Heart left ventricle (tissue), 16 donors: ENCODE measurements at places on chromosomes 2 and 18. TPM values are rescaled to one million over a fixed set of nuclear protein-coding genes. Genes with fewer than 3 reads are reported as not detected.

DNA sequence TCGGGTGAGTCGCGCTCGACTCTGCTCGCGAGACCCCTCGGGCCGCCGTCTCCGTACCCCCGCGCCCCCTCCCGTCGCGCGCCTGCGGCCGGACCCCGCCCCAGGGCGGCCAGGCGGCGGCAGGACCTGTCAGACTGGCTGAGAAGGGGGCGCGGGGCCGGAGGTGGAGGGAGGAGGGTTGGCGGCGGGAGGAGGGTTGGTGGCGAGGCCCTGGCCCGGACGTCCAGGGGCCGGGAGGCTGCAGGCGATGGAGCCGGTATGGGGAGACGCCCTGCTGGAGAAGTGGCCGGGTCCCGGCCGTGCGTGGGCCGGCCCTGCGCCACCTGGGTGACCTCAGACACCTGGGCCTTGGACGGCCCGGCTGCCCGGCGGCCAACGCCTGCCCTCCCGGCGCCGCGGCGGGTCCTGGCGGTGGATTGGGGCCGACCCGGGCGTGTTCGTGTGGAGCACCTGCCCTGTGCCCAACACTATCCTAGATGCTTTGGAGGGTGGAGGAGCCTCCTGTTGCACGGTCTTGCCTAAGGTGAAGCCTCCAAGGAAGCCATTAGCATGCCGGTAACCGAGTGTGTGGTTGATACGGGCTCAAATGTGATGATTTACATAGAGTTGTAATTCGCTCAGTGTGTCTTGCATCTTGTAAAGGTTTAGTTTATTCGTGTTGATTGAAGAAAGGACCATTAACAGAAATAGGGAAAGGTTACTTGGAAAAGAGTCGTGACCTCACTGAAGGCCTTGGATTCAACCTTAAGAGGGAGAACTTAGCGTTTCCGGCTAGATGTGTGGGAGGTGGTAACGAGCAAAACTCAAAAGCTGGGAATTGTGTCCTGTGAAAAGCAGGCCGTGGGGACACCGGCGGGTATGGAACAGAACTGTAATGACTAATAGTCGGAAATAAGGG lies 550 bp downstream of the MYL12B start:
- no peaks in the 10 kb centered on the region for H3K27me3 ChIP-seq
- peak overlapping the region; percentile 99 for H3K27ac ChIP-seq
- peaks cover 20% of the 10 kb centered on the region for H3K36me3 ChIP-seq
- H3K4me3 ChIP-seq = peak overlapping the region; percentile 91
- DNase-seq = no peak
- H3K4me1 ChIP-seq = peaks cover 54% of the 10 kb centered on the region

DNA sequence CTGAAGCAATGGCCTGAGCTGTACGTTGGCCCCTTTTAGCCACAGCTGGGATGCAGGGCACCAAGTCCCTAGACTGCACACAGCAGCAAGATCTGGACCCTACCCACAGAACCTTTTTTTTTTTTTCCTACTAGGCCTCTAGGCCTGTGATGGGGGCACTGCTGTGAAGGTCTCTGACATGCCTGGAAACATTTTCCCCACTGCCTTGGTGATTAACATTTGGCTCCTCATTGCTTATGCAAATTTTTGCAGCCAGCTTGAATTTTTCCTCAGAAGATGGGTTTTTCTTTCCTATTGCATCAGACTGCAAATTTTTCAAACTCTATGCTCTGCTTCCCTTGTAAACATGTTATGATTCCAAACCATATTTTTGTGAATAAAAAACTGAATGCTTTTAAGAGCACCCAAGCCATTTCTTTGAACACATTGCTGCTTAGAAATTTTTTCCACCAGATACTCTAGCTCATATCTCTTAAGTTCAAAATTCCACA lies 33.5 kb downstream of the PDE1A start:
- no peaks in the 10 kb centered on the region for H3K36me3 ChIP-seq
- no peaks in the 10 kb centered on the region for H3K4me1 ChIP-seq
- no peak for DNase-seq
- no peaks in the 10 kb centered on the region for H3K27me3 ChIP-seq

DNA sequence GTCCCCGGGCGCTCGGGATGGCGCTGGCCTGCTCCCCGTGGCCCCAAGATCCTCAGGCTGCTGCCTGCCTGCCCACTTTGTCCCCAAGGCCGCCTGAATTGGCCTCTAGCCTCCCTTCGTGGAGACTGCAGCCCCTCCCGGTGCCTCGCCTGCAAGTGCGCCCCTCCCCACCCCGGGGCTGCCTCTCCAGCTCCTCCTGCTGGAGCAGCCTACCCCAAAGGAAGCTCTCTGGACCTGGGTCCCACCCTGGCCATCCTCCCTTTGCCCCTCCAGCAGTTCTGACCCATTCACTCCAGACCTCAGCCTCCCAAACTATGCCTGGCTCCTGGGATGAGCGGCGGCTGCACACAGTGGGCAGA lies 6.2 kb downstream of the ESPNL start:
- H3K4me1 ChIP-seq = no peaks in the 10 kb centered on the region
- no peak overlapping the region for H3K4me3 ChIP-seq
- no peaks in the 10 kb centered on the region for H3K36me3 ChIP-seq
- H3K27me3 ChIP-seq = no peaks in the 10 kb centered on the region
- DNase-seq = peak; percentile 11

GRCh38 chr2:101895039-101895438 lies 96.7 kb upstream of the IL1R2 start:
- no peak overlapping the region for H3K4me3 ChIP-seq
- DNase-seq = no peak
- H3K27me3 ChIP-seq = no peaks in the 10 kb centered on the region
- peaks cover 59% of the 10 kb centered on the region for H3K36me3 ChIP-seq
- no peaks in the 10 kb centered on the region for H3K4me1 ChIP-seq

- H3K4me3 ChIP-seq = no peak overlapping the region
- no peak overlapping the region for H3K27ac ChIP-seq
- no peaks in the 10 kb centered on the region for H3K27me3 ChIP-seq
These were observed 96.2 kb upstream of the STK39 start for GRCh38 chr2:168343586-168343985.

CENPA gene
- 2.5 TPM for total RNA-seq

DNA sequence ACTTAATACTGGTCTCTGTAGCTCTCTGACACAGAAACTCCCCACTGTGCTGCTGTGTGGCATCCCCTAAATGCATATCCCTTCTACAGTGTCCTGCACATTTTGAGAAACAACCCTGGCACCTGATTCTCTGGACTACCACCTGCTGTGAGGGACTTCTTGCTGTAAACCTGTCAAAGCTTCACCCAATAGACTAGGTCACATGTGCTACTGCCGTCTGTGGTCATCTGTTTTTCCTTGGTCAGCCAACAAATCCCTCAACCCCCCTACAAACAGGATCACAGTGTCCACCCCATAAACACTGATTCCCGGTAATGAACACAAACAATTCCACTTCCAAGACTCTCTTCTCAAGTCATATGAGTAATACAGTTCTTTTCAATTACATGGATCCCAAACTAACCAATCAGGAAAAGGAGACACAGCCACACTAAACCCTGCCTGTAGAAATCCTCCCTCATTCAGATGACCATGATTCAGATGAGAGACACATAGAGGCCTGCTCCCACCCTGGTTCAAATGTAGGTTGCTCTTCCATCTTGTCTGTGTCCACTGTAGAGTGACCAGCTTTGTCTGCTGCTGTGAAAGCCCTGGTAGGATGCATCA lies 1157.4 kb downstream of the RPIA start:
- DNase-seq = no peak
- no peaks in the 10 kb centered on the region for H3K4me1 ChIP-seq
- H3K27me3 ChIP-seq = peaks cover 20% of the 10 kb centered on the region
- H3K36me3 ChIP-seq = no peaks in the 10 kb centered on the region

CAPN14 gene
- total RNA-seq = 0.19 TPM

- no peaks in the 10 kb centered on the region for H3K27me3 ChIP-seq
- no peak for DNase-seq
- H3K36me3 ChIP-seq = no peaks in the 10 kb centered on the region
These were observed 19.2 kb upstream of the XPO1 start for GRCh38 chr2:61557381-61557780.

DNA sequence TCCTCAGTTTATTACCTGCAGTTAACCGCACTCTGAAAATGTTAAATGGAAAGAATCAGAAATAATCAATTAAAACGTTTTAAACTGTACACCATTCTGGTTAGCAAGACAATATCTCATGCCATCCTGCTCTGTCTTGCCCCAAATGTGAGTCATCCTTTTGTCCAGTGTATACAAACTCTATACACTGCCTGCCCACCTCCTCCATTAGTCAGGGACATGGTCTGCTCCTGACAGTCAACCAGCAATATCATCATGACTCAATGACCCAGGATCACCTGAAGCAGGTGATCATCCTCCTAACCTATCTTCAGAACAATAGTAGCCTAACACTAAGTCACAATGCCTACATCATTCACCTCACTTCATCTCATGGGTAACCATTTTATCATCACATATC lies 214.7 kb downstream of the KCNH7 start:
- no peak for DNase-seq
- H3K36me3 ChIP-seq = no peaks in the 10 kb centered on the region
- H3K27ac ChIP-seq = no peak overlapping the region
- H3K4me1 ChIP-seq = no peaks in the 10 kb centered on the region
- no peaks in the 10 kb centered on the region for H3K27me3 ChIP-seq
- no peak overlapping the region for H3K4me3 ChIP-seq

DNA sequence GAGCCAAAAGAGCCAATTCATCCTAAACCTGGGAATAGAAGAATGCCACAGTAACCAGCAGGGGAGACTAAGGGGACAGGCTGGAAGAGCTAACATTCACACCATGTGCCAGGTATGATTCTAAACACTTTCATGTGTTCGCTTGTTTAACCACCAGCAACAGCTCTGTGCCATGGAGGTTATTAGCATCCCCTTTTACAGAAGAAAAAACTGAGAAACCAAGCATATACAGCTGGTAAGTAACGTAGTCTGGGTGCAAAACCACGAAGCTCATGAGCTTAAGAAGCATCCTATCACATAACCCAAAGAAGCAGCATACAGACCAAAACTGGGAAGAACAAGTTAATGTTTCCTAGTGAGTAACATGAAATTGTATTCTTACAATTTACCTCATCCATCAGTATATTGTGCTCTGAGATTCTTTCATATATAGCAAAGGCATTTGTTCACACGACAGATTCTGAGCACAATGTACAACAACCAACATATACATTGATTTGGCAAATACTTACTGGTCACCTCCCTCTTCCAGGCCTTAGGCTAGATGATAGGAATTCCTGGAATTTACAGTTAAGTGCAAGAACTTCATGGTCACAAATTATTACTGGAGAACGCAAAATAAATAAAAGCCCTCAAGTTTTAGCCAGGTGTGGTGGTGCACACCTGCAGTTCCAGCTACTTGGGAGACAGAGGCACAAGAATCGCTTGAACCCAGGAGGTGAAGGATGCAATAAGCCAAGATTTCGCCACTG lies 36.5 kb upstream of the HNRNPA3 start:
- H3K36me3 ChIP-seq = no peaks in the 10 kb centered on the region
- peaks cover 7% of the 10 kb centered on the region for H3K4me1 ChIP-seq
- no peaks in the 10 kb centered on the region for H3K27me3 ChIP-seq
- no peak overlapping the region for H3K4me3 ChIP-seq
- no peak overlapping the region for H3K27ac ChIP-seq
- no peak for DNase-seq

RTP5 gene
- total RNA-seq = not detected

DNA sequence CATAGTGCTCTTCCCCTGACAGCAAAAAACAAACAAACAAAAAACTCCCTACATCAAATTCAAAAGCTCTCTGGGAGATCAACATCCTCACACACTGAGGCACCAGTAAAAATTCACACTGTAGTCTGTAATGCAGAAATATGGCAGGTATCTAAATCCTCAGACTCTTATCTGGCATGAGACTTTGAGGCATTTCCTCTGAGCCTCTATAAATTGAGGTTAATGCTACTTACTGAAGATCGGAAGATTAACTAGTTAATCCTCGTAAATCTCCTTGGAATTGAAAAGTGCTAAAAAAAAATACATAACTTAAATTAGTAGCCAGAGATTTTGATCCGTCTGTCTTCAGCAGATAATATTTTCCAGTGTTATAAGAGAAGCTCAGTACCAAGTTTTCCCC lies 65.0 kb downstream of the AP1S3 start:
- H3K36me3 ChIP-seq = no peaks in the 10 kb centered on the region
- DNase-seq = no peak
- H3K27ac ChIP-seq = no peak overlapping the region
- no peaks in the 10 kb centered on the region for H3K27me3 ChIP-seq
- H3K4me1 ChIP-seq = no peaks in the 10 kb centered on the region

NDUFAF7 gene
- total RNA-seq = 22.1 TPM

ITPRID2 gene
- total RNA-seq = 82.9 TPM

GDF7 gene
- total RNA-seq = 0.56 TPM
